H54 (cell line): ENCODE measurements at places on chromosomes 1 and 21.

- no peak for DNase-seq
Observed at GRCh38 chr1:207894704-207895103, 16.2 kb downstream of the CD34 start.

GRCh38 chr21:45013260-45013841, 61.0 kb upstream of the ADARB1 start:
- no peak for DNase-seq

DNA sequence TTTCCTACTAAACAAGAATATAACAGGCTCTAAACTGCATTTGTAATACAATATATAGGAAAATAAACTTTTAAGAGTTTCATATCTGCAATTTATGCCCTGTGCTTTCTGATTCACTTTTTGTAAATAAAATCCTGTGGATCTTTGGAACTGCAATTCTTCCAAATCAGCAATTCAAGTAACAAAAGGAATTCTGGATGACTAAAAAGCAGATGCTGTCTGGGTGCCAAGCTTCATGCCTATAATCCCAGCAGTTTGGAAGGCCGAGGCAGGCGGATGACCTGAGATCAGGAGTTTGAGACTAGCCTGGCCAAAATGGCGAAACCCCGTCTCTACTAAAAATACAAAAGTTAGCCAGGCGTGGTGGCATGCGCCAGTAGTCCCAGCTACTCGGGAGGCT, 6.3 kb downstream of the NME7 start:
- DNase-seq, result no peak

- no peak for DNase-seq
Observed at GRCh38 chr1:228552596-228553176, 65.5 kb downstream of the RNF187 start.

- DNase-seq, result no peak
Observed at GRCh38 chr1:175543447-175543846, 199.9 kb downstream of the TNR start.

DNA sequence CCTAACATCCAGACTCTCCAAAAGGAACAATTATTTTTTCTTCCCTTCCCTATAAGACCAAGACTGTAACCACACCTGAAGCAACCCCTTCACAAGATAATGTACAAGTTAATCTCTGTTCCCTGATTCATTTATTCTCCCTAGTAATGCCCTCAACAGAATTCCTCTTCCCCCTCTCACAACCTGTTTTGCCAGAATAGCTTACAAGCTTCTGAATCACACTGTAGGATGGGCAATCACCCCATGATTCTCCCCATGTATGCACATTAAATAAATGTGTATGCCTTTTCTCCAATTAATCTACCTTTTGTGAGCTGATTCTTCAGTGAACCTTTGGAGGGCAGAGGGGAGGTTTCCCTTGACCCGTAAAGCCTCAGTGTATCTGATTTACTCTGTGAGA, 20.9 kb upstream of the RNF11 start:
- DNase-seq, result no peak

- DNase-seq, result no peak
Observed at GRCh38 chr1:159239551-159240220, 35.0 kb downstream of the ACKR1 start.
